ENCODE measurements at places on chromosomes 4 and X.

GRCh38 chrX:1673337-1673736 is 58.5 kb downstream of the ASMT start:
- no peak for DNase-seq

- DNase-seq = no peak
Observed at GRCh38 chrX:38804682-38805431, 3.6 kb downstream of the MID1IP1 start.

- DNase-seq = peak; percentile 35
Observed at GRCh38 chr4:153448003-153448731, 18.0 kb upstream of the TMEM131L start.

- no peak for DNase-seq
Observed at GRCh38 chr4:98586962-98587354, 71.5 kb downstream of the TSPAN5 start.

GRCh38 chr4:138174981-138175794 is 67.0 kb downstream of the SLC7A11 start:
- peak; percentile 20 for DNase-seq

Data from fibroblast of skin of scalp (primary cell).